Inflammatory macrophage treated with lipopolysaccharide for 1 hour (primary cell): ENCODE measurements at places on chromosomes 5 and 9.

DNA sequence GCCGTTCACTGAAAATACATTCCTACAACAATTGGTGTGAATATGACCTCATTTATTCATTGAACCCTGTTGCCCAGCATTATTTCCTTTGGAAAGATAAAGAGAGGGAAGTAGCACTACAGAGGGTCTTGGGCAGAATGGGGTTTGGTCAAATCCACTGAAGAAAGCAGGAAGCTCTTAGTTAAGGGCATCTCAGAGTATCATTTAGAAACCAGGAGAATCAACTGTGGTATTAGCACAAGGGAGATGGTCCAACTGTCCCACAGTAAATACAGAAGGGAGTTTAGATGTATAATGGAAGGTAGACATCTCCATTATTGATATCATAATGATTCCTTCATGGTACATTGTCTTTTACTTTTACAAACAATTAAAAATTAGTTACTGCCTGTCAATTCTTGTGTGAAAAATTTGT, 47.1 kb downstream of the LIX1 start:
- no peak for DNase-seq

GRCh38 chr5:38807570-38808483, 38.0 kb upstream of the OSMR start:
- no peak for DNase-seq

DNA sequence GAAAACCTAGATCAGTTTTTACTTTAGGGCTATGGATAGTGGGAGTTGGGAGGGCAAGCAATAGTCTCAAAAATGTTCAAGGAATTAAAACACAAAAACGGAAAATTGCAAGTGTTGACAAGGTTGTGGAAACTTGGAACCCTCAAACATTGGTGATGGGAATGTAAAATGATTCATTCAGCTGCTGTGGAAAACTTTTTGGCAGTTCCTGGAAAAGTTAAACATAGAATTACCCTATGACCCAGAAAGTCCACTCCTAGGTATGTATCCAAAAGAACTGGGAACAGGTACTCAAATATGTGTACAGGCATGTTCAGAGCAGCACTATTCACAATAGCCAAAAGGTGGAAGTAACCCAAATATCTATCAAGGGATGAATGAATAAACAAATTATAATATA, 1.2 kb upstream of the MSANTD3 start:
- no peak for DNase-seq

- DNase-seq = no peak
These were observed 3.1 kb downstream of the LHX3 start for GRCh38 chr9:136201609-136202453.

DNA sequence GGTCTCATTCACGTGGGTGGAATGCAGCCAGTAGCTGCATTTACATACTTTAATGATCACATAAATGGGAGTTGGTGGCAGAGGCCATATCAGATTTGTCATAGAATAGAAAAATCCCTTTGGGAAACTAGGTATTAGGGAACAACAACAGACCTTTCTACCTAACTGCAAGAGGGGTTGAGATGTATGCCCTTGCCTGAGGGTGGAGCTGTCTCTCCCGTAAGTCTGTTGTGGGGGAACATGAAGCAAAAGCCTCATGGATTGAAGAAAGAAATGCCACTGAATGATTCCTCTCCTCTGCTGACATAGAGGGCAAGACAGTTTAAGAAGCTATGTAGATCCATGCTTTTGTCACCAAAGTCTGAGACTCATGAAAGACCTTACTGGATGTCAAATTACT, 461.3 kb downstream of the SPOCK1 start:
- DNase-seq = no peak

- no peak for DNase-seq
These were observed 5.8 kb downstream of the GRK6 start for GRCh38 chr5:177432143-177432838.

GRCh38 chr9:122900791-122901190, 4.4 kb downstream of the RC3H2 start:
- DNase-seq = peak; percentile 82

GRCh38 chr5:130066644-130067043, 162.4 kb downstream of the CHSY3 start:
- no peak for DNase-seq

GRCh38 chr5:151738125-151738848, 20.1 kb downstream of the ATOX1 start:
- no peak for DNase-seq

GRCh38 chr5:136890431-136891148, 525.2 kb upstream of the TRPC7 start:
- DNase-seq = no peak

- DNase-seq = peak; percentile 18
These were observed 524.3 kb downstream of the PSAT1 start for GRCh38 chr9:78821126-78821822.

GRCh38 chr5:66145737-66146136, 1.6 kb downstream of the SREK1 start:
- DNase-seq = no peak

DNA sequence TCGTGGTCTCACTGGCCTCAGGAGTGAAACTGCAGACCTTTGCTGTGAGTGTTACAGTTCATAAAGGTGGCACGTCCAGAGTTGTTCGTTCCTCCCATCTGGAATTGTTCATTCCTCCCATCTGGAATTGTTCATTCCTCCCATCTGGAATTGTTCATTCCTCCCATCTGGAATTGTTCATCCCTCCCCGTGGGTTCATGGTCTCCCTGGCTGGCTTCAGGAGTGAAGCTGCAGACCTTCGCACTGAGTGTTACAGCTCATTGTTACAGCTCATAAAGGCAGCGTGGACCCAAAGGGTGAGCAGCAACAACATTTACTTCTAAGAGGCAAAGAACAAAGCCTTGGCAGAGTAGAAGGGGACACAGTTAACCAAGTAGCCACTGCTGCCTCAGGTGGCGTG, 69.1 kb downstream of the GCNT1 start:
- no peak for DNase-seq

DNA sequence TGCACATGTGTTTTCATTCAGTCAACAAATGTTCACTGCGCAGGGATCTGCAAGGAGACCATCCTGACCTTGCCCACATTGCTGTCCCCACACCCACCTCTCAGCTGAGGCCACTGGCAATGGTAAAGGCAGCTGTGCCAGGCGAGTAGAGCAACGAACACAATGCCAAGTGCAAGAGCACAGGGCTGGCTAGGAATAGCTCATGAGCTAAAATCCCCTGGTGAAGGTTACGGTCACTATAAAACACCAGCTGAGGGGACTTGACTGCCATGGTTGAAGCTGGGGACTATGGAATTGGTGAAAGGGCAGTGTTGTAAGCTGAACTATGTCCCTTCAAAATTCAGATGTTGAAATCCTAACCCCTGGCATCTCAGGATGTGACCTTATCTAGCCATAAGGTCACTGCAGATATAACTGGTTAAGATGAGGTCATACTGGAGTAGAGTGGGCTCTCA, 96.1 kb downstream of the OTULIN start:
- no peak for DNase-seq

DNA sequence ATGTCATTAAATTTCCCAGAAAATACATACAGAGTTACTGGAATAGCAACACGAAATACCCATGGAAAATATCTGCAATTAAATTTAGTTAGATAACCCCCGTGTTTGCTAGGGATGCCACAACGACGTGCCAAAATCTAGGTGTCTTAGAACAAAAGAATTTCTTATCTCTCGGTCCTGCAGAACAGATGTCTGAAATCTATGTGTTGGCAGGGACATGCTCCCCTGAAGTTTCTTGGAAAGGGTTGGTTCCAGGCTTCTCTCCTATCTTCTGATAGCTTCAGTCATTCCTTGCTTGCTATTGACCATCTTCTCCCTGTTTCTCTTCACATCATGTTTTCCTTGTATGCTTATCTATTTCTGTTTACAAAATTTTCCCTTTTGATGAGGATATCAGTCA, 1067.0 kb downstream of the CDH18 start:
- DNase-seq = no peak

- DNase-seq = no peak
These were observed 566.6 kb upstream of the MEF2C start for GRCh38 chr5:89449392-89450148.

DNA sequence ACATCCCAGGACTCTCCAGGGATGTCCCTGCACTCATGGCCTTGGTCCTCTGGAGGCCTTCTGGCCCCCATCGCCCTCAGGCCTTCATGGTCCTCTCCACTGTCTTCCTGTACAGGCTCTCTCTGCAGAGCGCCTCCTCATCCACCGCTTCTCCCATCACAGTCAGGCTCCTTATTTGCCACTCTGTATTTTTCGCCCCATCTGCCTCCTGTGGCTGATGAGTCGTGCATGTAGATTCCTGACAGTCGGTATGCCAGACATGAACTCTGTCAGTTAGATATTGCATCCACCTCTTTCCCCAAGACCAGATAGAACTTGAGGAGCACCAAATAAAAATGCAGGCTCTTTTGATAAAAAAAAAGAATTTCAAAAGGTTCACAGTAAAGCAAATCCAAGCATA, 362.8 kb downstream of the IRX1 start:
- no peak for DNase-seq

- DNase-seq = peak; percentile 61
These were observed 17.5 kb downstream of the DAP start for GRCh38 chr5:10743526-10743925.

DNA sequence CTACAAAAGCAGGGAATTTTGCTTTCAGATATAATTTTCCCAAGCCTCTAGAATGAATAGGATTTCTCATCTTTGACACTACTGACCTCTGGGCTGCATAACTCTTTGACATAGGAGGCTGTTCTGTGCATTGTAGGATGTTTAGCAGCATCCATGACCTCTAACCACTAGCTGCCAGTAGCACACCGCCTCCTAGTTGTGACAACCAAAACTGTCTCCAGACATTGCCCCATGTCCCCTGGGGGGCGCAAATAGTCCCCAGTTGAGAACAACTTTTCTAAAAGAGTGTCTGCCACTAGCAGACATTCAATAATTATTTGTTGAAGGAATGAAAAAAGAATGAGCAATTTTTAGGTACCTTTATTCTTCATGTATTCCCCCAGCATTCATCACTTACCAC, 51.8 kb downstream of the POU4F3 start:
- no peak for DNase-seq

DNA sequence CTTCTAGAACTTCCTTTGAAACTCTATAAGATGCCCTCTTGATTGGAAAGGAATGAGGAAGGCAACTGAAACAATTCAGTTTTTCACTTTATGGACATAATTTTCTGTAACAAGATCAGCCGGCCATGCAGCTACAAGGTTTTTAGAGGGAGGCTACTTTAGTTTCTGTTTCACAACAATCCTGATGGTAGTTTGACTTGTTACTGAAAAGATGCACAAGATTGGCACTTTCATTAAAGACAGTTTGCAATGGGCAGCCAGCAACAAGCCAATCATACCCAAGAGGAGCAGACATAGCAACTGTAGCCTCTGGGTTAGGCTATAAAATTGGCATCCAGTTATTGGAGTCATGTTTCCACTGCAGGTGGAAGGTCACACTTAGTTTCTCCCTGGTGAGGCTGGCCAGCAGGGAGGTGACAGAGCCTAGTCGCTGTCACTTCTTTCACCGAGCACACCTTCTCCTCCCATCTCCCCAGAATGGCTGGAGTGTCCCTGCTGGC, 74.3 kb upstream of the TGFBR1 start:
- no peak for DNase-seq

DNA sequence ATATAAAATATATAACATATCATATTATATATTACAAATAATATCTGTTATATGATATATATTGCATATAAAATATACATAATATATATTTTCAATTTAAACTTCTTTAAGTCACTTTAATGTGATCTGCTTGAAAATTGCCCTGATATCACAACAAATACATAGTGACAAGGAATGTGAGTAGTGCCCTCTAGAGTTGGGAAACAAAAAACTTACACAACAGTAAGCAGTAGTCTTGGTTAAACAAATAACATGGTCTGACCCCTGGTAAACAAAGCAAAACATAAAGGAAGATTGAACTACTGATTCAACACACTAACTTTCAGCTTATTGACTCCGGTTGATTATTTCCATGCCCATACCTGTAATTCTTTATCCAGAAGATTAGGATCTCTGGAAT, 188.3 kb upstream of the NMUR2 start:
- no peak for DNase-seq

DNA sequence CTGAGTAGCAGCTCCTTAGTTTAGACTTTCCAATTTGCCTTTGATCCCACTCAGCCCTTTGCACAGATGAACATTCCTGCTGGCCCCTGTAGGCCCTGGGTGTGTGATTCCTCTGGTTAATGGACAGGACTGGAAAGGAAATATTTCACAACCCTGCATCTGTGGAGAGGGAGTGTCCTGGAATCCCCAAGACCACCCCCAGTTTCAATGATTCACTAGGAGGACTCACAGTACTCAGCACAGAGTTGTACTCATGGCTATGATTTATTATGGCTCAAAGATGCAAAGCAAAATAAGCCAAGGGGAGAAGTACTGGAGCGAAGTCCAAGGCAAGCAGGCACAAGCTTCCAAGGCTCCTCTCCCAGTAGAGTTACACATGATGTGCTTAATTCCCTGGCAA, 42.4 kb upstream of the TJP2 start:
- peak; percentile 36 for DNase-seq

DNA sequence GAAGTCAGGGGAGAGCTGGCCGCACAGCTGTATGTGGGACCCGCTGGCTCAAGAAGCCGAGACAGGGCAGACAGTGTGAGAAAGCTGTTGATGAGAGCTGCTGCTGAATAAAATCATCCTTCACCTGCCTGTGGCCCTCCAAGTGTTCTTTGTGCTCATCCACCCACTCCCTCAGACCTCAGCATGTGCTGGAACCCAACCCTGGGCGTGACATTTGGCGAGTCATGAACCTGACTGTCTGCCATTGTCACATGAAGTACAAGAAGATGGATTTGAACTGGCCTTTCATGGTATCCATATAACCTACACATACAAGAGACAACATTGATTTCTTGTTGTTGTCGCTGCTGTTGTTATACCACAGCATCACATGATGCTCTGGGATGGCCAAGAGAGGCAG, 139.7 kb upstream of the PLCXD3 start:
- DNase-seq = no peak

- DNase-seq = no peak
These were observed 38.8 kb upstream of the COL5A1 start for GRCh38 chr9:134602547-134603362.
